ENCODE measurements at places on chromosomes 7 and 10.

DNA sequence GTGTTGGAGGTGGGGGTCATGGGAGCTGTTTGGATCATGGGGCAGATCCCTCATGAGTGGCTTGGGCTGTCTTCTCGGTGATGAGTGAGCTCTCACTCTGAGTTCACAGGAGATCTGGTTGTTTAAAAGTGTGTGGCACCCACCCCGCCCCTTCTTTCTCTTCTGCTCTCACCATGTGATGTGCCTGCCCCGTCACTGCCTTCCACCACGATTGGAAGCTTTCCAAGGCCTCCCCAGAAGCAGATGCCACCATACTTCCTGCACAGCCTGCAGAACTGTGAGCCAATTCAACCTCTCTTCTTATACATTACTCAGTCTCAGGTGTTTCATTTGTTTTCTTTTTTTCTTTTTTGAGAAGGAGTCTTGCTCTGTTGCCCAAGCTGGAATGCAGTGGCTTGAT lies 170.0 kb downstream of the PTPN20 start:
- no peak for DNase-seq

- DNase-seq: no peak
These were observed 112.8 kb downstream of the BUB3 start for GRCh38 chr10:123266971-123267370.

DNA sequence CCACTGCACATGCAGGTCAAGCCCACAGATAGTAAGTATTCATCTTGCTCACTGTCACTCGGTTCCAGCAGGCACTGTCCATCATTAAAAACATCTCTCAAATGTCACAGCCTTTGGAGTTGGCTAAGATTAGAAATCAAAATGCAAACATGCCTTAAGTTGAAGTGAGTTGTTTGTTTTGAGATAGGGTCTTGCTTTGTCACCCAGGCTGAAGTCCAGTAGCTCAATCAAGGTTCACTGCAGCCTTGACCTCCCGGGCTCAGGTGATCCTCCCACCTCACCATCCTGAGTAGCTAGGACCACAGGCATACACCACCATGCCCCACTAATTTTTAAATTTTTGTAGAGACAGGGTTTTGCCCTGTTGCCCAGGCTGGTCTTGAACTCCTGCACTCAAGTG lies 98.1 kb downstream of the EBF3 start:
- no peak for DNase-seq

DNA sequence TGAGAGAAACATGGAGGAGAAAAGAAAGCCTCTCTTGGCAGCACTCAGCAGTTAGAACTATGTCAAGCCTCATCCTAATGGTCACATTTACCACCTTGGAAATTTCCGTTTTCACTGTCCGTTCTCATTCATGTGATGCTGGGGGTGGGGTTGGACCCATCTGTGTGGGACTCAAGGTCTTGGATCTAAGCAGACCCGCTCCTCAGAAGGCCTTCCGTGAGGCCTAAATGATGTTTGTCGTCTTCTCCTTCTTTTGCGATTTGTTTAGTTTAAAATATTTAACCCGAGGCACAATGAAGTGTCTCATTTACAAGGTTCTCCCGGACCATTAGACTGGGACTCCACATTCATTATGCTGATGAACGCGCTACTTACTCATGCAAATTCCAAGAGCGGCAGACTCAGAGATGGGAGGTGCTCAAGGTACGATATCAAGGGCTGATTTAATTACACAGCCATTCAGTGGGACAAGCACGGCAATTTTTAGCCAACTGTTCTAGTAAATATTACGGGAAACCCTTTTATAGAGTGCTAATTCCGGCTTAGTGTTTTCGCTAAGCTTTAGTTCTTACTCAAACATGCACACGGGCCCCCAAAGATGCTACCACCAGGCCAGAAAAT lies 109.1 kb upstream of the EFCAB10 start:
- DNase-seq: no peak

GRCh38 chr7:15684111-15684800 lies 2.2 kb downstream of the MEOX2 start:
- DNase-seq: no peak

DNA sequence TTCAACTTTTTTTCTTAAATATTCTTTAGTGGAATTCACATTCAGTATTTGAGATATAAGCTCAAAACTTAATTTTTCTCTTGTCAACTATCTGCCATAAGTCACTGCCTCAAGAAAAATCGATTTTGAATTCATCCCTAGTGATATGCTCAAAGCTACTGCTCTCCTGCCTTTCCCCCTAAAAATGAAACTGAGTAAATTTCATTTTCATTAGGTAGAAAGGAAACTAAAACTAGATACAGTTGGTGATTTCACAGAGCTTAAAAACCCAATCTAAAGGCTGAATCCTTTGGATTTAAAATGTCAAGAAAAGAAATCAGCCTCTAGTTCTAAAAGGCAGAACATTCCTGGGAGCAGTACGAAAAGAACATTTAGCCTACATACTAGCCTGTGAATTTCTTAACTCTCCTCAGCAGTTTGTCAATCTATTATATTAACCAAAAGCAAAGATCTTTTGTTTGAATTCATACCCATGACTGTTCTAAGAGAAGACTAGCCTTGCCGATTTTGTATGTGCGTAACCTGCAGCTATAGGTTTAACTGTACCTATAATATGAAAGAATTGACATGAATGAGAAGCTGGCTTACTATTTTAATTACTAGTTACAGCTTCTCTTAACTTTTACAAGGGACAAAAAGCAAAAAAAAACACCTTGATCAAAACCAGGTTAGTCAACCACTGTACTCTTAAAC lies 4.9 kb upstream of the FAM53B start:
- no peak for DNase-seq

DNA sequence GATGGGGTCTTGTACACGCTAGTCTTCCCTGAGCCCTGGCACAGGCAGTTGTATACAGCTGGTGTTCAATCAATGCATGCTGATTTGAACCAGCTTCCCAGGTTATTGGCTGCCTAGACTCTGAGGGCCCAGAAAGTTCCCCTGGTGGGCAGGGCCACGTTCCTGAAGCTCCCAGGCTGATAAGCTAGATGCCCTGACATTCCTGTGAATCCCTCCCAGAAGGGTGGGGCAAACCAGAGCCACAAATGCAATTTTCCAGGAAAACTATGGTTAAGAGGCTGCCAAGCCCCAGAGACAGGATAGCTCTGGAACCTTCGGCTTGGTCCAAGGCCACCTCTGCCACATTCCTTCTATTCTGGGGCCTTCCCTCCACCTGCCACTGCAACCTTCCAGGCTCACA lies 78.2 kb downstream of the FAM53B start:
- no peak for DNase-seq

DNA sequence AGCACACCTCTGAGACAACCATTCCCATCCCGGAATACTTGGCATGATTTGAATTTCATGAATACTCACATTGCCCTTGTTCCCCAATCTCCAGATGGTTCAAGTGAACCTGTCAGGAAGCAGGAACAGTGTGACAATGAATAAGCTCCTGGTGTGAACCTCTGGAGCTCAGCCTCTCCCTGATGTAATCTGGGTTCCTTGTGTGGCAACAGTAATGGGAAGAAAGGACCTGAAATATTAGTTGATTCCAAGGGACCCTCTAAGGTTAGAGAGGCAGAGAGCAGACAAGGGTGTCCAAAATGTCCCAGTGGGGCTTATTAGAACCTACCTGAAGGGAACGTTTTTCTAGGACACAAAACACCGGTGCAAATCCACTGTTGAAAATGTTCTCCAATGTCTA lies 8.5 kb downstream of the OR2A7 start:
- DNase-seq: no peak

All from activated T-cell treated with anti-CD3 and anti-CD28 coated beads for 4 hours (primary cell).